ENCODE measurements at places on chromosomes 12 and 14.

DNA sequence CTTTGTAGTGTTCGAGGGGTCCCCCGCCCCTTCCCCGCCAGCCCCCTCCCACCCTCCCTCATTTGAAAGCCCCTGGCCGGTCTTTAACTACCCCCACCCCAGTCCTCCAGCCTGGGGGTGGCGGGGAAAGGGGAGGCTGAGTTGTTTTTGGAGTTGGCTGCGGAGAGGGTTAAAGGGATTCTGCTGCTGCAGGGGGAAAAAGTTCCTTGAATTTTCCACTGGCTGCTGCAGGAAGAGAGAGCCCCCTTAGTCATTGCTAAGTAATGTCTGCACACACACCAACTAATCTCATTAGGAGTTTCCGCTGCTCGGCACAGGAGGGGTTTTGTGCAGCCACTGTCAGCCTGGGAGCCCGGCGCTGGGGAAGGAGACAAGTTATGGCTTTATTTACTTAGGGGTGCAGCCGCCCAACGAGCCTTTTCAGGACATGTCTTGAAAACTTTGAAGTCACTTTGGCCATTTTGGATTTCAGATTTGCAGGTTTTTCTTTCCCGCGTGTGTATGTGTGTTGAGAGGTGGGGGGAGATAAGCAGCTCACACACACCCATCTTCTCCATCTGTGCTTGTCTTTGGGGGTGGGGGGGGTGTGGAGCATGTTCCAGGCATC is 1.8 kb downstream of the ELK3 start:
- DNase-seq, result peak; percentile 26

- no peak for DNase-seq
Observed at GRCh38 chr12:109266106-109266879, 42.8 kb downstream of the FOXN4 start.

DNA sequence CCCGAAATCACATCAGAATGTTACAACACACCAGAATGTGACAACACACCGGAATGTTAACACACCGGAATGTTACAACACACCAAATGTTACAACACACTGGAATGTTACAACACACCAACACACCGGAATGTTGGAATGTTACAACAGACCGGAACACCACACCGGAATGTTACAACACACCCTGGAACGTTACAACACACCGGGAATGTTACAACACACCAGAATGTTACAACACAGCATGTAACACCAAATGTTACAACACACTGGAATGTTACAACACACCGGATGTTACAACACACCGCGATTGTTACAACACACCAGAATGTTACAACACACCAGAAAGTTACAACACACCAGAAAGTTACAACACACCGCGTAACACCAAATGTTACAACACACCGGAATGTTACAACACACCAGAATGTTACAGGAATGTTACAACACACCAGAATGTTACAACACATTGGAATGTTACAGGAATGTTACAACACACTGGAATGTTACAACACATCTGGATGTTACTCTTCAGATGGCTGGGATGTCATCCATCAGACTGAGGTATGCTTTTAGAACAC is 21.1 kb downstream of the CHFR start:
- no peak for DNase-seq

- no peak for DNase-seq
Observed at GRCh38 chr12:79156846-79157463, 292.4 kb downstream of the SYT1 start.

DNA sequence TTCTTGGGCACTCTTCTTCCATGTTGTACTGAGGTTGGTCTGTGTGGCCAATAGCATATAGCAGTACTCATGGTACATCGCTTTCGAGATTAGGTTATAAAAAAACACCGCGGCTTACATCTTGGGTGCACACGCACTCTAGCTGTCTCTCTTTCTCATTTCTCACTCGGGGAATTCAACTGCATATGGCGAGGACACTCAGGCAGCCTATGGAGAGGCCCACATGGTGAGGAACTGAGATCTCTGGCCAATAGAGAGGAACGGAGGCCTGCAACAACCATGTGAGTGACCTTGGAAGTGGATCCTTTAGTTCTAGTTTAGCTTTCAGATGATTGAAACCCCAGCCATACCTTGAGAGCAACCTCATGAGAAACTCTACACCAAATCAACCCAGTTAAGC is 45.6 kb downstream of the USP15 start:
- DNase-seq, result no peak

GRCh38 chr12:130619385-130620001 is 96.6 kb downstream of the RIMBP2 start:
- DNase-seq, result no peak

- no peak for DNase-seq
Observed at GRCh38 chr14:75147423-75148071, 20.7 kb upstream of the NEK9 start.

GRCh38 chr12:24227551-24227950 is 278.1 kb upstream of the SOX5 start:
- no peak for DNase-seq

- DNase-seq, result no peak
Observed at GRCh38 chr12:122021193-122021821, 377 bp upstream of the BCL7A start.

DNA sequence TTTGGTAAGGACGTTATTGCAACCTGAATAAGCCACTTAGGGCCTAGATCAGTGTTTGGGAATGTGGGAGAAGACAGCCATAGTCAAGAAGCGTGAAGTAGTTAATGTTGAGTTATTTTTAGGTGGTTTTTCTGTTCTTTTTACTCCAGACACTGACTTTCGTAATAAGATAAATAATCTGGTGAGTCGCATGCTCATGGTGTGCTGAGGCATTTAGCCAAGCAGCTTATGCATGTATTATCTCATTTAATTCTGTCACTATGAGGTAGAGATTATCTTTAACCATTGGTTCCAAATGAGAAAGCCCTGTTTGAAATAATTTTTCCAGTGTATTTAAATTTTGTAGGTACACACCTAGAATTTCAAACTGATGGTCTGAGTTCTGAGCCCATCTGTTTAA is 67.3 kb downstream of the RCOR1 start:
- no peak for DNase-seq

DNA sequence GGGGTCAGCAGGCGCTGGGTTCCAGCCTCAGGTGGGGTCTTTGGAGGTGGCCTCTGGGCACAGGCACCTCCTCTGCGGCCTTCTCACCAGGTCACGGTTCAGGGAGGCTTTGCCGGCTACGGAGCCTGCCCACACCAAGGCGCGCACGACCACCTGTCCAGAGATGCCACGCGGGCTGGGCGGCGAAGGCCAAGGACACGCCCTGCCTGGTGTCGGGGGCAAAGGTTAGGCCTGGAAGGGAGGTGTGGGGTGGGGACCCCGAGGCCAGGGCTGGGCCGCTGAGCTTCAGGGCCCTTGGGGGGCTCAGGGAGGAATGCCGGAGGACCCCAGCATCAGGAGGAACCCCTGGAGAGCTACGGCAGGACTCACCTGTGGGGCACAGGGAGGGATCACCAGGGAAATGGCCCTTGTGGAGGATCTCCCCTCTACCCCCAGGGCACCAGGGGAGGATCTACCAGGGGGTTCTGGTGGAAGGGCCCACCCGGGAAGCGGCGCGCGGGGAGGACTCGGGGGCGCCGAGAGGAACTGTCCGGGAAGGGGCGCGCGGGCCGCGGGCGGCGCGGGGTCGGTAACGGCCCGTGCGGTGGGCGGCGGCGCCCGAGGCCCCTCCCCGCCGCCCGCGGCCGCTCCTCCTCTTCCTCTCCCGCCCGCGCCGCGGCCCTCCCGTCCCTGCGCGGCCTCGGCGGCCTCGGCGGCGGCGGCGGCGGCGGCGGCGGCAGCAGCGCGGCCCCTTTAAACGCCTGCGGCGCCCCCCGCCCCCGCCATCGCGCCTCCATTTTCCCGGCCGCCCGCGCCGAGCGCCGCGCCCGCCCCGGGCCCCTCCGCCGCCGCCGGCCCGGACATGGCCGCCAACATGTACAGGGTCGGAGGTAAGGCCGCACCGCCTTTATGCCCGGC is at the start of gene MTA1:
TSS of gene MTA1 (plus strand) at position 633 of the 897 bp plus-strand sequence. CDS start at position 842, 209 bp downstream.
- DNase-seq, result peak; percentile 20
